Naive thymus-derived CD4-positive, alpha-beta T cell (primary cell): ENCODE measurements at places on chromosomes 4 and X.

DNA sequence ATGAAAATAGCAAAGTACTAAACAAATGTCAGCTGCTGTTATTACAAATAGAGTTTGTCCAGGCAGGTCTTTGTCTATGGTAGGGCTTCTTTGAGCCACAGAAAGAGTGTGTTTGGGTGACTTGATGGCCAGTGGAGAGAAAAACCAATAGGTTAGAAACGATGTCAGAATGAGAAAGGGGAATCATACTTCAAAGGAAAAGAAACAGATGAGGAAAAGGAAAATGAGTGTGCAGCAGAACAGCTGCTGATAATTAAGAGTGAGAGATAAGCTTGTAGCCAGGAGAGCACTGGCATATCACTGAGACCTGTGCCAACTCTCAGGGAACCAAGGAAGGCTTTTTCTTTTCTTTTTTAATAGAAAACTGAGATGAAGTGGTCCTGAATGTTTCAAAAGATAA, 257.2 kb downstream of the ARHGAP24 start:
- no peak for DNase-seq

DNA sequence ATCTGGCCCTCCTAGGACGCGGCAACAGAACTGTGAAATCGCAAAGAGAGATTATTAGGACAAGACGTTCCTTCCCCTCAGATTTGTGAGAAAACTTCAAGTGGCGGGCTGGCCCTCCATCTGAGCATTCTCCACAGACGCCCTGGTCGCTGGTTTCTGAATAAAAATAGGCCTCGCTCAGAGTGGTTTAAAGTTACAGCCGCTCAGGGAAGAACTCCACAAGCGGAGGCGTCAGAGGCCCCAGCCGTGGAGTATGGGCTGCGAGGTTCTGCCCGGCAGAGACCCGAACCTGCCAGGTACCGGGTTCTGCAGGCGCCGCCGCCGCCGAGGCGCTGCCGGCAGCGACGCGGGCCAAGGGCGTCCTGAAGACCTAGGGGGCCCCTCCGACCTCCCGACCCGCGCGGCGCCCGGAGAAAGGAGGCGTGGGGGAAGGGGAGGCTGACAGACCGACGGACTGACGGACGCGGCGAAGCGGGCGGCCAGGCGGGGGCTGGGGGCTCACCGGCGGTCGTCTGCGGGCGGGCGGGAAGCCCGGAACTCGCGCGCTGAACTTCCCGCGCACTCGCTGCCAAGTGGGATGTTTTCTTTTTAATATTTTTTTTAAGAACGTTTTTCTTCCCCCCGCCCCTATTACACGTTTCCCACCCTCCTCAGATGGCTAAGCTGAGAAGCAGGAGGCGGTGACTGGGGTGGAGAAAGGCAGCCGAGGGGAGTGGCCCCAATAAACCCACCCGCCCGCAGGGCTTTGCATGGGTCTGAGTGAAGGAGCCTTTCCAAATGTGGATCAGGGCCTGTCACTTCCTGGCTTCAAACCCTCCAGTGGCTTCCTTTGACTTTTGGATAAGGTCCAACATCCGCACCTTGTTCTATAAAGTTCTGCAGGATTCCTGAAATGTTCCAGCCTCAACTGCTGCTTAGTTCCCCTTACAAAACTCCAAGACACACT, at the start of gene PABPC4L:
Gene PABPC4L (minus strand): TSS at position 574 of the 946 bp plus-strand sequence. CDS start 770 bp downstream, outside the sequence.
- DNase-seq, result no peak

- DNase-seq, result no peak
Measured at GRCh38 chr4:87633243-87633642, 16.8 kb upstream of the DMP1 start.

DNA sequence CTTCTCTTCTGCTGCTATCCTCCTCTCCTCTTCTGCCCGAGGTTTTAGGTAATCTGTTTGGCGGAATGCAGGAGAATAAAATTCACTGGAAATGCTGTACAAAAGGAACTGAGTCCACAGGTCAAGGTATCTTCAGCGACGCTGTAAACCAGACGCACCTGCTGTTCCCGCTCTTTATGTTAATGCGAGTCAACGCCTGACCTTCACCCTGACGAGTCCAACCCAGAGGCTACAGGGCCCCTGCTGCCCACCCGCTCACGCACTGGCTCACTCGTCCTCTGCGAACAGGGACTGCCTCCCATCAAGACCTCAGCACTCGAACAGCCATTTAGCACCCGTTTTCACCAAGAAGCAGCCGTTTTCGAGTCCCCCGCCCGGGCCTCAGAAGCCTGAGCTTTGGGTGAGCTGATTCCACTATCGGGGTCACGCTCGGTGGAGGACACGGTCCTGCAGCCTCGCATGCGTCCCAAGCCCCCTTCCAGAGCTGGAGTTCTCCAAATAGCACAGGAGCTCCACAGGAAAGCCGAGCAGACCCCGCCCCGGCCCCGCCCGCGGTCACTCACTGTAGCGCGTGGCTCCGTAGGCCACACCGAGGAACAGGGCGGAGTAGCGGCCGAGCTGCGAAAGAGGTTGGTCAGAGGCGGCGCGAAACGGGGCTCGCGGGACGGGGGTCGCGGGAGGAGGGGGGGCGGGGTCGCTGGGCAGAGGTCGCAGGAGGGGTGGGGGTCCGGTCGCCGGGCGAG, 556 bp downstream of the ATP5ME start:
- DNase-seq, result no peak

DNA sequence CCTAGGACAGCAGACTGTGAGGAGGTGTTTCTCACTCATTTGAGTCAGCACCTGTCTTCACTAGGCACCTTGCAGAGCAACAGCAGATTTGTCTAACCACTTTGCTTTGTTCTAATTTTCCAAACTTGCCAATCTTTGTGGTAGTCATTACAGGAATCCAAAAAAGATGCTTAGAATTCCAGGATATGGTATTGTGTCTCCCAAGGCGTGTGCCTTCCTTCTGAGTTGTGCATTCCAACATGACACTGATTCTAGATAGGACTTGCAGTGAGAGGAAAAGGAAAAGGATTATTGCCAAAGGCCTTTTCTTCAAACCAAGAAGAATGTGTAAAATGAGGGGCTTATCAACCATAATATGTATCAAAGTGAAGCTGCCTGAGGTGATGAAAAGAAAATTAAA, 126.2 kb downstream of the MAPK10 start:
- no peak for DNase-seq
